ENCODE measurements at places on chromosomes 1 and 21.

- no peak for DNase-seq
Measured at GRCh38 chr21:38668541-38668940, 137.2 kb upstream of the ETS2 start.

DNA sequence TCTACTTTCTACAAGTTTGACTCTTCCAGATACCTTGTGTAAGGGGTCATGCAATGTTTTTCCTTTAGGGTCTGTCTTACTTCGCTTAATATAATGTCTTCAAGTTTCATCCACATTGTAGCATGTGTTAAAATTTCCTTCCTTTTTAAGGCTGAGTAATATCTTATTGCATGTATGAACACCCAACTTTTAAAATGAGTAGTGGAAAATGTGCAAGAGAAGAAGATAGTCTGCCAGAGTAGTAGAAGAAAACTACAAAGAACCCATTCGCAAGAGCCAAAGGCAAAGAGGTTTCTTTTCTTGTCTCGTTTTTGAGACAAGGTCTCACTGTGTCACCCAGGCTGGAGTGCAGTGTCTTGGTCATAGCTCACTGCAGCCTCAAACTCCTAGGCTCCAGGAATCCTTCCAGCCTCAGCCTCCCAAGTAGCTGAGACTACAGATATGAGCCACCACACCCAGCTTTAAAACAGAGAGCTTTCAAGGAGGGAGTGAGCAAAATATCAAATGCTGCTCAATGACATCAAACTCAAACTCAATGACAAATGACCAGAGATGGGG is 9.4 kb downstream of the IL23R start:
- no peak for DNase-seq

- no peak for DNase-seq
Measured at GRCh38 chr21:33850401-33850800, 65.2 kb downstream of the ATP5PO start.

- DNase-seq = no peak
Measured at GRCh38 chr1:156310962-156311361, 11.9 kb upstream of the VHLL start.

GRCh38 chr1:153288634-153289275 is 24.0 kb downstream of the PGLYRP3 start:
- no peak for DNase-seq

GRCh38 chr1:152013664-152014237 is 20.1 kb upstream of the S100A10 start:
- no peak for DNase-seq

- no peak for DNase-seq
Measured at GRCh38 chr1:23897083-23897482, 16.1 kb downstream of the CNR2 start.

DNA sequence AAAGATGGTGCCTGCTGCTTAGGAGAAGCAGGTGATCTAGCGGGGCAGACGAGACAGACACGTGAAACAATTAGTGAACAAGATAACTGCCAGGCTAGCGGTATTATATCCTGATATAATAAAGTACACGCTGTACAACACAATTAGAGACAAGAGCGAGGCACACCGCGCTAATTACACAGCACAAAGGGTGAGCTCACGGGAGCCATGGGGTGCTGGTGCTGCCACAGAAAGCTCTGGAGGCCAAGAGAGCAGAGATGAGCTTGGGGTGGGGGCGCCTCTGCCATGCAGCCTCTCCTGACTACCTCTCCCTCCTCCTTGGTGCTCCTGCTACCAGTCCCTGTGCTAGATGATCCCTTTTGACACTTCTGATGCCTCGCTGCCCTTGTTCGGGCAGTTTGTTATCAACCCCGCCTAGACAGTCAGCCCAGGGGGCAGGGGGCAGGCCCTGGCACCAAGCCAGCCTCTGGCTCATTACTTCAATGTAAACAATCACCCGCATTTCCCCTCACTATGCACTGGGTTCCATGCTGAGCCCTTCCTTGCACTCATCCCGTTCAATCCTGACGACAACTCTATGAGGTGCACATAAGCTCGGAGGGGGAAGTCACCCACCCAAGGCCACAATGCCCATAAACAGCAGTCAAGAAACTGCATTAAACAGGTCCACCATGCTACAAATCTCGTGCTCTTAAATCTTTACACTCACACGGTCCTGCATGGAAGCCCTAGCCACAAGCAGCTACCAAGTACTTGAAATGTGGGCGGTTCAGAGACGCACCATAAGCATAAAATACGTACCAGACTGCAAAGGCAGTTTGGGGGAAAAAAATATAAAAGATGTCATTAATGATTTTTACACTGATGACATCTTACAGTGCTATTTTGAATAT is 103.0 kb downstream of the SSBP3 start:
- no peak for DNase-seq

DNA sequence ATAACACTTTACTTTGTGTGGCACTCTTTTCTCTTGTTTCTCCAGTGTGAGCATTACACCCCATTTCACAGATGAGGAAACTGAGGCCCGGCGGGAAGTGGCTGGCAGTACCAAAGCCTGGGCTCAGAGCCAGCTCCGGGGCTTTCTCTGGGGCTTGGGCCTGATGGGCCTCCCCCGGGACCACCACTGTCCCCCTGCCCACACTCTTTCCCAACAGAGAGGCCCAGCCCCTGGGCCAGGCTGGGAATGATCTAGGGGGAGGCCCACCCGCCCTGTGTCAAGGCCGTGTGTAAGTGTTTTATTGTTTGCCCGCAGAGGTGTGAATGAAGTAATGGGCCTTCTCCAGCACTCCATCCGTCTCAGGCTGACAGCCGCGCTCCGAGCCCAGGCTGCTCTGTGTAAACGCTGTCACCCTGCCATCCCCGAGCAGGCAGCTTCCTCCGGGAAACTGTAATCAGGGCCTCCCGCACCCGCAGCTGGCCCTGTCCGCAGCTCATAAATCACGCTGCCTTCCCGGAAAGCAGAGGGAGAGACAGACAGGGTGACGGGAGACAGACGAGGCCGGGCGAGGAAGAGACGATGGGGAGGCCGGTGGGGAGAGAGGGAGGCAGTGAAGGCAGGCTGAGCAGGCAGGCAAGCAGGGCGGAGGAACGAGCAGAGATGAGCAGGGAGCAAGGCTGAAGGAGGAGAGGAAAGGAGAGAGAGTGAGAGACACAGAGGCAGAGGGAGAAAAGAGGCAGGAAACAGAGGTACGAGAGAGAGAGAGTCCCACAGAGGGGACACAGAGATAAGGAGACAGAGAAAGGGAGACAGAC is 109.7 kb upstream of the ZBTB40 start:
- no peak for DNase-seq

DNA sequence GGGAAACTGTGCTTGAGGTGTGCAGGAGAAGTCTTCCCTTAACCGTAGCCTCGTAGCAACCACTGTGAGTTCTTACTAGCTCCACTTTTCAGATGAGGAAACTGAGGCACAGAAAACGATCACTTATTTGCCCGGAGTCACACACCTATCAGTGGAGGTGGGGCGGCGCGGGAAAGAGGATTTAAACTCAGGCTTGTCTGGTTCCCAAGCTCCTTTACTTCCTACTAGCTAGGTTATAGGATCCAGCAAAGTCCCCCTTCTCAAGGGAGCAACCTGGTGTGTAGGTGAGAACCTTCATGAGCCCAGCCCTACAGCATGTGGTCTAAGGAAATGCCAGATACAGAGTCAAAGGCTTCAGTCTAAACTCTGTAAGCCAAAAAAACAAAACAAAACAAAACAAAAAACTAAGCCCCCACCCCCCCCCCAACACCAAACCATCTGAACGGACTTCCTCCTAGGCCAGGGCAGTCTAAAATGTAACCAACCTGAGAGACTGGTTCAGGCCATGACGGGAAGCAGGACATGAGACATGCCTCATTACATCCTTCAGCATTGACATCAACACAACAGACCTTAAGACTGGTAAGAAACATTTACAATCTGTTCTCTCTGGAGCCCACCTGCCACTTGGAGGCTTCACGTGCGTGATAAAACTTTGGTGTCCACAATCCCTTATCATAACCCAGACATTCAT is 709 bp upstream of the FBXO42 start:
- peak; percentile 38 for DNase-seq

DNA sequence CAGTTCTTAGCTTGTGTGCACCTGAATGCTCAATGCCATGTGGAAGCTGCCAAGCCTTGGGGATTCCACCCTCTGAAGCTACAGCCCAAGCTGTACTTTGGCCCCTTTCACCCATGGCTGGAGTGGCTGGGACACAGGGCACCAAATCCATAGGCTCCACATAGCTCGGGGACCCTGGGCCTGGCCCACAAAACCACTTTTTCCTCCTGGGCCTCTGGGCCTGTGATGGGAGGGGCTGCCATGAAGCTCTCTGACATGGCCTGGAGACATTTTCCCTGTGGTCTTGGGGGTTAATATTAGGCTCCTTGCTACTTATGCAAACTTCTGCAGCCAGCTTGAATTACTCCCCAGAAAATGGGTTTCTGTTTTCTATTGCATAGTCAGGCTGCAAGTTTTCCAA is 579.9 kb downstream of the MATN1 start:
- no peak for DNase-seq

DNA sequence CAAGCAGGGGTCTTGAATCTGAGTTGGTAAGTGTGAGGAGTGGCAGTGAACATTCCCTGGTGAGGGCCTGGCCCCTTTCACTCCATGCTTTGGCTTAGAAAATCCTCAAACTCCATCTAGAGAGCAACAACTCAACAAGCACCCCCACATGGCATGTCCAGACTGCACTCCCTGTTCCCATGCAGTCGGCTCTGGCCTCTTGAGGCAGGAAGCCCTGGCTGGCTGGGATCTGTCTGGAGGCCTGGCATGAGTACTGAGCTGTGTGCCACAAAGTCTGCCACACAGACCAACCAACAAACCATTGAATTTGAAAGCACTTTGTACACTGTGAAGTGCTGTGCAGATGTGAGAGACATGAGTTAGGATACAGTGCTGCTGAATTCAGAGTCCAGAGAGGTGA is 25.2 kb downstream of the COA7 start:
- no peak for DNase-seq
